ENCODE measurements at places on chromosomes 3 and 15.

GRCh38 chr3:179967622-179968021 is 69.1 kb downstream of the PEX5L start:
- H3K4me3 ChIP-seq: no peak overlapping the region
- no peaks in the 10 kb centered on the region for H3K4me1 ChIP-seq
- DNase-seq: no peak

GRCh38 chr15:100559330-100559729 is 30.6 kb upstream of the CERS3 start:
- no peaks in the 10 kb centered on the region for H3K4me1 ChIP-seq
- H3K27ac ChIP-seq: no peak overlapping the region
- DNase-seq: no peak
- no peaks in the 10 kb centered on the region for H3K36me3 ChIP-seq
- H3K4me3 ChIP-seq: no peak overlapping the region

- DNase-seq: peak; percentile 86
- H3K27ac ChIP-seq: peak overlapping the region; percentile 88
- no peaks in the 10 kb centered on the region for H3K27me3 ChIP-seq
- no peaks in the 10 kb centered on the region for H3K36me3 ChIP-seq
- H3K4me1 ChIP-seq: peaks cover 34% of the 10 kb centered on the region
- peak overlapping the region; percentile 14 for H3K4me3 ChIP-seq
Observed at GRCh38 chr3:45011756-45012508, 14.2 kb upstream of the CLEC3B start.

- peak; percentile 26 for DNase-seq
- no peak overlapping the region for H3K4me3 ChIP-seq
- no peaks in the 10 kb centered on the region for H3K27me3 ChIP-seq
- no peaks in the 10 kb centered on the region for H3K36me3 ChIP-seq
- no peaks in the 10 kb centered on the region for H3K4me1 ChIP-seq
- H3K27ac ChIP-seq: no peak overlapping the region
Observed at GRCh38 chr3:52099001-52099401, 42.6 kb upstream of the DUSP7 start.

- H3K36me3 ChIP-seq: no peaks in the 10 kb centered on the region
- no peaks in the 10 kb centered on the region for H3K27me3 ChIP-seq
- H3K27ac ChIP-seq: no peak overlapping the region
Observed at GRCh38 chr3:115292131-115292530, 145.0 kb upstream of the ZBTB20 start.

- no peak for DNase-seq
- no peaks in the 10 kb centered on the region for H3K36me3 ChIP-seq
- no peaks in the 10 kb centered on the region for H3K27me3 ChIP-seq
- H3K27ac ChIP-seq: no peak overlapping the region
- H3K4me1 ChIP-seq: no peaks in the 10 kb centered on the region
Observed at GRCh38 chr3:100197876-100198275, 62.9 kb upstream of the TBC1D23 start.
